T47D (cell line): ENCODE measurements at places on chromosomes 2 and 18.

DNA sequence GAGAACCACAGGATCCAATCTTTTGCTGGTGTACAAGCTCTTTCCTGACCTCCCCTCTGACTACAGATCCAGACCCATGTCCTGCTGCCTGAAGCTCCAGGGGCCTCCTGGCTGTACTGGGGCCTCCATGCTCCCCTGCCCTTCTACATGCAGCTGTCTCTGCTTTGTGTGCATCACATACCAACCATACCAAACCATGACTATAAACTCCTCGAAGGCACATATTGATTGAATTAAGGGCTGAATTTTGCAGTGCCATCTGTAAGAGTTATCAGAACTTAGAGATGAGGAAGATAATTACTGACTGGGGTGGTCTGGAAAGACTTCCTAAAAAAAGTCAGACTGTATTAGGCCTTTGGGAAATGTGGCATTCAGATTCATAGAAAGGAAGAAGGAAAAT, 139.9 kb upstream of the CXCR4 start:
- DNase-seq: no peak

GRCh38 chr2:121992700-121993099, 237.2 kb downstream of the TSN start:
- no peak for DNase-seq

GRCh38 chr2:137185378-137186078, 420.2 kb downstream of the THSD7B start:
- DNase-seq: no peak

DNA sequence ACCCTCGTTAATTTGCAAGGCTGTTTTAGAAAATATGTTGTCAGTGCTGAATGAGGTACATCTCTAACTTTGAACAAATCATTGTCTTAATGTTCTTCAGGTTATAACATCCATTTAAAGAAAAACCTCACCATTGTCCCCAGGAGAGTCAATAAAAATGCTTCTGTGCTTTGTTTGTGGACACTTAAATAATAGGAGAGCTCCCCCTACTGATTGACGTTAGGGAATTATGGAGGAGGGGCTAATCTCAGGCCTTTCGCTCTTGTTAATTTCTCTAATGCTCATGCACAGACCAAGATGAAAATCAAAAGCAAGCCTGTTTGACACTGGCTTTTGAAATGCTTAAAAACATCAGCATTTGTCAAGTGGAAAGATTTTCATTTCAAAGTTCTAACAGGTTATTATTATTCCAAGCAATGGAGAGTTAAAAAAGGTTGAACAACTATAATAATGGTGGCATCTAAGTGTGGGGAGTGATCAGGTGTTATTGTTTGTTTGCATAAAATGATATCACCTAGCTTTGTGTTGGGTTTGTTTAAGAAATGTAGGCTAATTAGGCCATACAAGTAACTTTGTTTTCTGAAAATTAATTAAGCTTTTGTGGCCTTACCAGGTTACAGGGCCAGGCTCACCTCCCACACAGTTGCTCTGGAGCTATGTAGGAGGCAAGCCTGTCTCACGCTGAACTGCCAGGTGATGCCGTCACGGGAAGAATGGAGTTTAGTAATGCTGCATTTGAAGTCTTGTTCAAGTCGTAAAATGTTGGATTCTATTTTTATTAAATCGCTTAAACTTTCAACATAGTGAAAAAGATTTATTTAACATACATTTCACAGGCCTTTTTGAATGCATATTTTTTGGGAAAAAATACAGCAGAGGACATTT, 51.7 kb upstream of the SMIM21 start:
- peak; percentile 61 for DNase-seq

- no peak for DNase-seq
Observed at GRCh38 chr2:223856584-223856983, 19.2 kb upstream of the AP1S3 start.

DNA sequence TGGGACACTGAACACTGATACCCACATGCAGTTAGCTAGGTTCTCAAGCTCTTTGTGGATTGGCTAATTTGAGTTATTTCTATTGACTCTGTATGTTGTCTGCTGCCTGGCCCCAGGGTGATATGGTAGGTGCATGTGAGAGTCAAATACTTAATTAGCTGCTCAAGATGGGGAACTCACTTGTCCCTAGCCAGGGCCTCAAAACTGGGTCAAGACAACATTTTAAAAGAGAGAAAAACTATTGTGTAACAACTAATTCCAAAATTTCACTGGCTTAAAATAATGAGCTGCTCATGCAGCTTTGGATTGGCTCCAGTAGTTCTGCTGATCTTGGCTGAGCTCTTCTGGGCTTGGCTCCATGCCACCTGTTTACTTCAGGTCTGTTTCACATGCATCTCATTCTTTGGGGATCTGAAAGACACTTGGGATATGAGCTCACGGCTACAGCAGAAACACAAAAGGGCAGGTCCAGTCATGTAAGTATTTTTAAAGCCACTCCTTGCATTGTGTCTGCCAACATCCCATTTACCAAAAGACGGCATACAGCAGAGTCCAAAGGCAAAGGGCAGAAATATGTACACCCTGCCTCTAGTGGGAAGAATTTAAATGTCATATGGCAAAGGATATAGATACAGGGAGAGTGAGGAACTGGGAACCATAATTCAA, 716.8 kb downstream of the SUCLG1 start:
- peak; percentile 1 for DNase-seq

DNA sequence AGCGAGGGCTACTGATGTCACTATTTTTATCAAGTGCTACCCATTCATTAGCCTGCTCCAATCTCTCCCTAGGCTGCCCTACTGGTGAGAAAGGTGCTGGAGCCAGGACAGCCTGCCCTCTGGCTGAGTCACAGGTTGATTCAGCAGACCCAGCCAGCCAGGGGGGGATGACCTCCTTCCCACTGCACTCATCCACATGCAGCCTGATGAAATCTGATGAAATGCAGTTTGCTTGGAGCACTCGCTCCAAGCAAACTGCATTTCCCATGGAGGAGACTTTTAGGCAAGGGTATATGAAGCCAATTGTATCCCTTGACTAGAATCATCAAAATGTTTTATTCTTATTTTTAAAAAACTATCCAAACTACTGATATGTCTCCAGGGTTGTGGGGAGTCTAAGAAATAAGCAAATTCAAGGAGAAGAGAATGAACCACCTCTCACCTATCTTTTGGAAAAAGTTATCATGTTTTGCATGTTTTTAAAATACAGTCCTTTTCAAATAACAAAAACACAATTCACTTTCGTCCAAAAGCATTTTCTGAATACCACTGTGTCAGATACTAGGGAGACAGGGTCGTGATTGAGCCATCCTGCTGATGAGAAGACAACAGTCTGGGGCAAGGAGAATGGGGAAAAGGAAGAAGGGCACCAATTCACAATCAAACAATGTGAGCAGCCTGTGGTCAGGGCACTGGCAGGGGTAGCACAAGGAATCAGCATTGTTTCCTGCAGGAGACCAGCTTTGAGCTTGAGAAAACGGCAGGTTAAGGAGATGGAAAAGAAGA, 128.3 kb downstream of the AFF3 start:
- DNase-seq: peak; percentile 50

DNA sequence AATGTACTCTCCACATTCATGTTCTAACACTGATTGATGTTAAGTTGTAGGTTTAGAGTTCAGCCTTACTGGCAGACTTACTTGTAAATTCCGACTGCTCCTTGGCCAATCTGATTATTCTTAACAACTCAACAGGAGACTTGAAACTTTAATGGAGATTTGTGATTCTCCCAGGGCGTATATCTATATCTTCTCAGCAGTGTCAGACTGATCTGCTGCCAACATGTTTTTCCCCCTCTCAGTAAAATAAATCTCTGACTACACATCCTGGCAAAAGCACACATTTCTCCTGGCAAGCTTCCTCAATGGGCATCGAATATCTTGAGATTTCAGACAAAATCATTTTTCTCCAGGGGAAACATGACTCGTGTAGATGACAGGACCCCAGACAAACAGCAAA, 1041.2 kb downstream of the DPP10 start:
- DNase-seq: no peak

- no peak for DNase-seq
Observed at GRCh38 chr18:67935638-67936037, 419.1 kb upstream of the DSEL start.

DNA sequence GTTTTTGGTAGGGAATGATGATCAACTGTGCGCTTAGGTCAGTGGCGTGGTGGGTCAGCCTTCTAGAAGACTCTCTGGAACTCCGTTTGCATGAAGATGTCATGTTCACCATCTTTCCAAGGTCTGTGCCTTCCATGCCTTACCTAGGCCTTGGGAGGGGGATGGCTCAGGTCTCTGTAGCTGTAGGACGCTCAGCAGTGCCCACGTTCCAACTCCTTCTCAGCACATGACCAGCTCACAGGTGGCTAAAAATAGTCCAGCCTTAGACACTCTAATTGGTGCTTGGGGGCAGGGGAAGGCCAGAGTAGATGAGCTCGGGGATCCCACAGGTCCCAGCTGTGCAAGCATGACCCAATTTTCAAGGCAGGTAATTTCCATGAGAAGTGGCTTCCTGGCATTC, 42.3 kb upstream of the TEX51 start:
- DNase-seq: no peak

DNA sequence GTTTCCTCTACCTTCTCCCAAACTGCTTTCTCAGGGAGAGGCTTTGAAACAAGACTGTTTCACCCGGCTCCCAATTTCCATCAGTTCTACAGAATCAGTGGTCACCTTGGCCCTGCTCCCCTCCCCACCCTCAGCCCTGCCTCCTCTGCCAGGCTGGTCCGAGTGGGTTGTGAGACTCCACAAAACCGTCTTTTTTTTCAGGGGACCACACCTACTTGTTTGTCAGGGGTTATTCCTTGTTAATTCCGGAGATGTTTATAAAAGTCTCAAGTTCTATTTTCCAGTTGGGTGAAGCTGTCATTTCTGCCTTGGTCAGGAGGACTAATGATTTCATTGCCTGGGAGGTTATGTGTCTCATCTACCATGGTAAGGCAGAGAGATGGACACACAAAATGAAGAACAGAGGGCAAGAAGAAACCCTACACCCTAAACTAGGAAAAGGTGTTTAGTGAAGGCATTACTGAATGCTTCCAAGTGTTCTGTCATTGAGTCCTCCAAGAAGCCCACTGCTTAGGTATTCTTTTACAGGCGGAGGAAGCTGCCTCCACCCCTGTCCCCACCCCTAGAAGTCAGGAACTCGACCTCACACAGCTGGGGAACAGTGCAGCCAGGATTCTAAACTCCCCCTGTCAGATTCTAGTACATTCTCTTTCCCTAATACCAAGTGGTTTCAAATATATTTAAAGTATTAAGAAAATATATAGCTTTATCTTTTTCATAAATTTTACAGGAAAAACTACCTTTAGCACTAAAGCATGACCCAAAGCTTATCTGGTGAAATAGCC, 46.3 kb downstream of the COPS8 start:
- DNase-seq: no peak

DNA sequence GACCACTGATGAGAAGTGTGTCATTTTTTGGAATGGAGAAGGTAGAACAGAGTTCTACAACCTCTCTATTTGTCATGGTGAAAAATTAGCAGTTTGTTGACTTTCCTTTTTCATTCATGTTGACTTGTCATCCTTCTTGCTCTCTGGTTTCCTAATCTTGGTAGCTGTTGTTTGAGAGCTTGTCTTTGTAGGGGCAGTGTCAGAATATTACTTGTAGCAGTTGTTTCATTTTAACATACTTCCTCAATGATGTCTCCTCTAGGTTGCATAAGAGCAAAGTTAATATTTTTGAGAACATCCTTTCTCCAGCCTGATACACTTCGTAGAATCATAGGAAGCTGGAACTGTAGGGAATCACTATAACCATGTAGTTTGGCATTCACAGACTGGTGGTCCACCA, 368.2 kb upstream of the FANCL start:
- DNase-seq: no peak

GRCh38 chr2:196259507-196260481, 88.4 kb upstream of the STK17B start:
- no peak for DNase-seq

DNA sequence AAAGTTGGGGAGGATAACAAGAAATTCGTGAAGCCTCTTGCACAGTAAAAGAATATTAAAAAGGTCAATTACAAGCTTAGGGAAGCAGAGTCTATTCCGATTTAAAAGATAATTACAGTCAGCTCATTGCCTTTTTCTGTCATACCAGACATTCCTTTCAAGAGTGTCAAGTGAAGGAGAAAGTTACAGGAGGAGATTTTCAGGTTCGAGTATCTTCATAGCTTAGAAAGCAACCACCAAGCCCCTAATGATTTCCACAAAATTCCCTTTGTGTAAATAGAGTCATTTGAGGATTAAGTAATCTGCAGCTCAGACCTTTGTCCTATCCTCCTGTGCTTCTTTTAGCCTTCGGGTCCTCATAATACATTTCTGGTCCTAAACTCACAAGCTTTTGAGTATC, 414.9 kb downstream of the CDH2 start:
- DNase-seq: no peak

- DNase-seq: no peak
Observed at GRCh38 chr18:62651276-62652056, 63.9 kb upstream of the PHLPP1 start.
